ENCODE measurements at places on chromosomes 5 and 9.

GRCh38 chr5:14357851-14358250 lies 214.7 kb downstream of the TRIO start:
- no peak for DNase-seq

DNA sequence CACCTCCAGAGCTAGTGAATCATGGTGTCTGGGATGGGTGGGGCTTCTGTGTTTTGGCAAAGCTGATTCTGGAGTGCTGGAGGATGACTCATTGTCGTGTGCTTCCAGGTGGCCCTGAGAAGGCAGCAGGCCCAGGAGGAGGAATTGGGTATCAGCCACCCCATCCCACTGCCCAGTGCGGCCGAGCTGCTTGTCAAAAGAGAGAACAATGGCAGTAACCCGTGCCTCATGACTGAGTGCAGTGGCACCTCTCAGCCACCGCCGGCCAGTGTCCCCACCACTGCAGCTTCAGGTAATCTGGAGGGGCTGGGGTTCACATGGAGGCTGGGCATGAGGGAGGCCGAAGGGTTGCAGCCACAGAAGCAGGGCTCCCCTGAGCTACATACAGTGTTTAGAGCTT lies 5.4 kb downstream of the DMRT1 start:
- DNase-seq, result no peak

- DNase-seq, result no peak
Measured at GRCh38 chr5:3376611-3377010, 219.0 kb upstream of the IRX1 start.

DNA sequence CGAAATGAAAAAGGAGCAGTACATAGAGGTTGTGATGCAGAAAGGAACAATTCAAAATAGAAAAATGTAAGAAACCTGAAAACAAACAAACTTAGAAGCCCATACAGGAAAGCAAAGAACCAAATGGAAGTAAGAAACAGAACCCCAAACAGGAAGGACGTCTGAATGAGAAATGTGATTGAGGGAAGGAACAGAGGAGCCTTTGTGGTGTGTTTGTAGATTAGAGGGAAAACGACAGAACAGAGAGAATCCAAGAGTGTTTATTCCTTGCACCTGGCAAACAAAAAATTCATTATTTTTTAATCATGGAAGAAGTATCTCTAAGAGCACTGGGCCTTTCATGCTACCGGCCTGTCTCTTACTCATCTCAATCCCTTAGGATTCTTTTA lies 67.8 kb upstream of the ZSWIM6 start:
- DNase-seq, result no peak

GRCh38 chr9:31188496-31188895 lies 1195.9 kb upstream of the ACO1 start:
- DNase-seq, result no peak

DNA sequence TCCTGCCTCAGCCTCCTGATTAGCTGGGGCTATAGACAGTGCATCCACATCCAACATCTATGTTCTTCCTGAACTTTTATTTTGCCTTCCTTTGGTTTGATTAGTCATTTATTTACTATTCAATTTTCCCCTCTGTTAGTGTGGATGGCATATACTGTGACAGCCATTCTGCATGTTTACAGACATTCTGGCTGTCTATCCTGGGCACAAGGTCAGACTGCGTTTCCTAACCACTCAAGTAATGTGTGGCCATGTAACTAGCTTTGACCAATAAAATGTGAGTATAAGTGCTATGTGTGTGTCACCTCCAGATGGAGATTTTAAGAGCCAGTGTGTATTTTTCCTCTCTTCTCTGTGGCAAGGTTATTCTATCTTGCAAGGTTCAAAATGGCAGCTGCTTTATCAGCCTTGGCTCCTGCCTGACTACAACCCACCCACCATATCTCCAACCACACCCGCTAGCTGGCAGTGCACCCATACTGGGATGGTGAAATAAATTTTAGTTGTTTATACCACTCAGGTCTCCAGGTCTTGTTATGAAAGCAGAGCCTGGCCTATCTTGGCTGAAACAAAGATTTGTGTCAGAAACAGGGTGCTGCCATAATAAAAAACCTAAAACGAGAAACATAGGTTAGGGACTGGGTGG lies 32.2 kb downstream of the PDE6A start:
- no peak for DNase-seq

DNA sequence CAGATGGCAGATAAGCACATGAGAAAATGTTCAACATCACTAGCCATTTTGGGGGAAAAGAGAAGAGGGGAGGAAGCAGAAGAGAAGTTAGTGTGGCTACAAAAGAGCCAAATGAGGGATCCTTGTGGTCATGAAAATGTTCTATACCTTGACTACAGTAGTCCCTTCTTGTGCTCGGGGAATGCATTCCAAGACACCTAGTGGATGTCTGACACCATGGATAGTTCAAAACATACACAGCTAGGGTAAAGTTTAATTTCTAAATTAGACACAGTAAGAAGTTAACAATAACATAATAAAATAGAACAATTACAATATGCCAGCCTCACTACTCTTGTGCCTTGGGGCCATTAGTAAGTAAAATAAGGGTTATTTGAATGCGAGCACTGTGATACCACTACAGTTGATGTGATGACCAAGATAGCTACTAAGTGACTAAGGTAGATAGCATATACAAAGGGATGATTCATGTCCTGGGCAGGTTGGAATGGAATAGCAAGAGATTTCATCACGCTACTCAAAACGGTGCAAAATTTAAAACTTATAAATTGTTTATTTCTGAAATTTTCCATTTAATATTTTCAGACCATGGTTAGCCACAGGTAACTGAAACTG lies 344.1 kb downstream of the NR2F1-AS1 start:
- DNase-seq, result no peak

DNA sequence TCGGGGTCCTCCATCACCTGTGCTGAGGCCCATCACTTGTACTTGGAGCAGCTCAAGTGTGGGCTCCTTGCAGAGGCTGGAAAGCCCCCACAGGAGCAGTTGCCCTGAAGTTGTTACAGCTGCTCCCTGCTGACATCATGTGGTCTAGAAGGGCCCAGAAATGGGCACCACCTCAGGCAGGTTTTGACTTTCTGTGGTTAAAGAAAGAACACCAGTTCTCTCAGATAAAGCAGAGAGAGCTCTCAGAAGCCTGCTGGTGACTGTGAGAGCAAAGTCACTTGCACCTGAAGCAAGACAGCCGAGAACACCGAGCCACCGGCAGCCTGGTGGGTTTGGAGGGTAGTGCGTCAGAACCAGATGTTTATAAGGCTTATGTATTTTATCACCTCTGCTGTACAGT lies 70.4 kb downstream of the MVB12B start:
- DNase-seq, result peak; percentile 39

- DNase-seq, result no peak
Measured at GRCh38 chr9:22203371-22204138, 194.4 kb upstream of the CDKN2B start.

GRCh38 chr9:116165912-116166311 lies 12.3 kb downstream of the PAPPA start:
- DNase-seq, result no peak

GRCh38 chr9:4592295-4592694 lies 69.8 kb upstream of the PLPP6 start:
- DNase-seq, result no peak

- DNase-seq, result no peak
Measured at GRCh38 chr5:128536254-128537220, 1.5 kb downstream of the FBN2 start.

- no peak for DNase-seq
Measured at GRCh38 chr5:148799737-148800527, 26.5 kb upstream of the ADRB2 start.

DNA sequence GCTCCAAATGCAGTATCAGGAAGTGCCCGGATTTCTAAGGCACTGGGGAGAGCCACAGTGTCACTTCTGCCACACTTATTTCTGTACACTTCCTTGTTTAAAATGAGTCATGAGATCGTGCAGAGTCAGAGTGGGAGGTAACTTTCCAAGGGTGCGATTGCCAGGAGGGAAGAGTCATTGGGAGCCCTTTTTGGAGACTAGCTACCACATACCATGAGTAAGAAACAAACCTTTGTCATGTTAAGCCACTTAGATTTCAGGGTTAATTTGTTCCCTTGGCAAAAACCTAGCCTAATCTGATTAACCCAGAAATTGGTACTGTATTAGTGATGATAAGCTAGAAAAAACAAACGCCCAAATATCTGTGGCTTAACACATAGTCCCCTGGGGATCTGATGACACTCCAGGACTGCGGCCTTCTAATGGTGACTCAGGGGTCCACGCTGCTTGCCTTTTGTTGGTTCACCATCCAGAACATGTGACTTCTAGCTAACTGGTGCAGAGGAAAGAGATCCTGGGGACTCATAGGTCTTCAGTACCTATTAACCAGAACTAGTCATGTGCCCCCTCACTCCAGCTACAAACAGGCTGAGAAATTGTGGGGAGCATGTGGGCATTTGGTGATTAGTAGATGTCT lies 48.6 kb upstream of the TLE1 start:
- DNase-seq, result no peak

Data from stimulated activated CD8-positive, alpha-beta memory T cell treated with anti-CD3 and anti-CD28 coated beads, Interleukin-4, amount 100 ng/mL, for 4 hours (primary cell).